ENCODE measurements at places on chromosomes 3 and 15.

- peak; percentile 19 for DNase-seq
Observed at GRCh38 chr15:38690719-38691332, 126.2 kb upstream of the RASGRP1 start.

GRCh38 chr15:52158084-52158765 is 33.0 kb downstream of the GNB5 start:
- DNase-seq = no peak

DNA sequence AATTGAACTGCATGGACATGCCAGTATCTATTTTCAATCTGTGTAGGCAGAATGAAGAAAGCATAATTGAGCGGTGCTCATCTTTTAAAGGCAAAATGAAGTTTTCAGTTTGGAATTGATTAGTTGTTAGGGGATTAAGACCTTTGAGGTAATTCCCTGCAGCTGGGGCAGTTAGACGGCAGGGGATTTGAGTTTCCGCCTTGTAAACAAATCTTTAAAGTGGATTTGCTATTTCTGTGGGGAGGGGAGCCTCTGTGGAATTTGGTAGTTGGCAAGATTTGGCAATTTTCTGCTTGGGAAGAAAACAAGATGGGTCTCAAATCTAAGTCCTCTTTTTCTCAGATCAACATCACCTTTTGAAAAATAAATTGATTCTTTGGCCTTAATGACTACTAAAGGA is 212.5 kb upstream of the CNTN6 start:
- no peak for DNase-seq

- DNase-seq = no peak
Observed at GRCh38 chr3:146280864-146281263, 30.0 kb upstream of the PLSCR4 start.
